ENCODE measurements at places on chromosomes 16 and 17.

DNA sequence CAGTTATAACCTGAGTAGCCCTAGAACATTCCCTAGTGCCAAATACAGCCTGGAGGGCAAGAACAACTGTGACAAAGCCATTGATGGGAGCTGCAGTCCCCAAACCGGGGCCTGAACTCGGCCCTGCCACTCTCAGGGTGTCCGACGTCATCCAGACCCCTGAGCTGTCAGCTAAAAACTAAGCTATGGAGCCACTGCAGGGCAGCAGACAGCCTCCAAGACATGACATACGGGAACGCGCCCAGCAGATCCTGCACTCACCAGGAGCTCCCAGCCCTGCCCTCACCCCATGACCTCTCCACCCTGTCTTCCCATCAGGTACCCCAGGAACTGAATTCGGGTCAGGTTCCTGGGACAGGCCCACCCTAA lies 28.4 kb downstream of the KDM8 start:
- DNase-seq: no peak

DNA sequence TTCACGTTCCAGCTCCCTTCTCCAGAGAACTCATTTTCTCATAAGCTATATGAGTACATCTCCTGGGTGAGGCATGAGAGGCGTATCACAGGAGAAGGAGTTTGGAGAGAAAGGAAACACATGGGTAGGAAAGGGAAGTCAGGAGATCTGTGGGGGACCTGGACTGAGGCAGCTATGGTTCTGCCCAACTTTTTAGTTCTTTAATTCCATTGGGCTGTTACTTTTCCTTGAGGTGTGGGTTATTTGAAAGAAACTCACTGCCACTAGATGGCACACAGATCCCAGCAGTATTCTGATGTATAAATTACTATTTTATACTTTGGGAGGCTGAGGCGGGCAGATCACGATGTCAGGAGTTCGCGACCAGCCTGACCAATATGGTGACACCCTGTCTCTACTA lies 63.6 kb downstream of the NUP93 start:
- no peak for DNase-seq

DNA sequence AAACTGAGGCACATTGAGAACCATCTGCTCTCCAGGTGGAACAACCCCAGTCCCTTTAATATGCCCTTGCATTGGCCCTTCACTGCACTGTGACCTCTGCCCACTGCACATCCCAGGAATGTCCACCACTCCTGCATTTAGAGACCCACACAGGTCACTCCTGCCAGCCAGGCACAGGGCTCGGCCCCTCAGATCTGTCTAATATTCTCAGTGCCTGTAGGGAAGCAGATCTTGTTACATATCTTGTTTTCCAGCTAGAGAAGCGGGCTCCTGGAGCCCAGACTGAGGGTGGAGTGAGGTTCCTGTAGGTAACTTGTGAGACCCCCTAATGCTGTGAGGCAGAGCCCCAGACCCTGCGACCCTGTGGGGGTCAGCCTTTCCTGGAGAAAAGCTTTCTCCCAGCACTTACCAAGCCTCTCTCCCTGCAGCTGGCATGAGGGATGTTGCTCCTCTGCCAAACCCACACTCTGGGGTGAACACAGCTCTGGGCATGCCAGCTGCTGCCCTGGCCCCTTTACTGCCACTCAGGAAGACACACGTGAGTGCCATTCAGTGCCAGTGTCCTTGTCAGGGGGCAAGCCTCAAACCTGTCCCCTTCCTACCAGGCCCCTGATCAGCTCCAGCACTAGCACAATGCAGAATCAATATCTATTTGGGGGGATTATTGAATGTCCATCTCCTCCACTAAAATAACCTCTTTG lies 40.3 kb upstream of the CRHR1 start:
- DNase-seq: no peak

GRCh38 chr17:73710095-73710592 lies 65.9 kb upstream of the SDK2 start:
- peak; percentile 29 for DNase-seq

- DNase-seq: no peak
These were observed 7.1 kb downstream of the NKIRAS2 start for GRCh38 chr17:42026857-42027589.

- no peak for DNase-seq
These were observed 33.0 kb downstream of the KCNJ16 start for GRCh38 chr17:70107904-70108565.

DNA sequence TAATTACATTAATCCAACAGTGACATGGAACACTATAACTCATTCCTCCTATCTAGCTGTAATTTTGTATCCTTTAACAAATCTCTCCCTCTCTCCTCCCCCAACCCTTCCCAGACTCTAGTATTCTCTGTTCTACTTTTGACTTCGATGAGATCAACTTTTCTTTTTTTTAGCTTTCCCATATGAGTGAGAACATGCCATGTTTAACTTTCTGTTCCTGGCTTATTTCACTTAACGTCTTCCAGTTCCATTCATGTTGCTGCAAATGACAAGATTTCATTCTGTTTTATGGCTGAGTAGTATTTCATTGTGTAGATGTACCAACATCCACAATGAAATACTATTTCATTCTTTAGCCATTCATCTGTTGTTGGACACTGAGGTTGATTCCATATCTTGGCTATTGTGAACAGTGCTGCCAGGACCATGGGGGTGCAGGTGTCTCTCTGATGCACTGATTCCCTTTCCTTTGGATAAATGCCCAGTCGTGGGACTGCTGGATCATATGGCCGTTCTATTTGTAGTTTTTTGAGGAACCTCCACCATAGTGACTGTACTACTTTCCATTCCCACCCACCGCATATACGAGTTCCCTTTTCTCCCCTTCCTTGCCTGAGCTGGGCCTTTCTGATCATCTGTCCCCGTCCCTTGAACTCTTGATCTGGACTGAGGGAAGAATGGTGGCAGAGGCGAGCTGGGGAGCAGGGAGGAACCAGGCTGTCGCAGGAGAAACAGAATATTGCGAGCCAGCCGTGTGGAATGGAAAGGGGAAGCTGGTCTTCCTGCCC lies 7.7 kb upstream of the CEP295NL start:
- no peak for DNase-seq

GRCh38 chr17:6162892-6163291 lies 92.7 kb downstream of the WSCD1 start:
- no peak for DNase-seq

- no peak for DNase-seq
These were observed 26.2 kb upstream of the PLCG2 start for GRCh38 chr16:81752876-81753227.

GRCh38 chr16:19094542-19095365 lies 19.0 kb upstream of the ITPRIPL2 start:
- DNase-seq: no peak

GRCh38 chr16:51761001-51761400 lies 609.9 kb upstream of the SALL1 start:
- DNase-seq: no peak

- no peak for DNase-seq
These were observed 10.2 kb downstream of the PITPNM3 start for GRCh38 chr17:6546069-6546718.

DNA sequence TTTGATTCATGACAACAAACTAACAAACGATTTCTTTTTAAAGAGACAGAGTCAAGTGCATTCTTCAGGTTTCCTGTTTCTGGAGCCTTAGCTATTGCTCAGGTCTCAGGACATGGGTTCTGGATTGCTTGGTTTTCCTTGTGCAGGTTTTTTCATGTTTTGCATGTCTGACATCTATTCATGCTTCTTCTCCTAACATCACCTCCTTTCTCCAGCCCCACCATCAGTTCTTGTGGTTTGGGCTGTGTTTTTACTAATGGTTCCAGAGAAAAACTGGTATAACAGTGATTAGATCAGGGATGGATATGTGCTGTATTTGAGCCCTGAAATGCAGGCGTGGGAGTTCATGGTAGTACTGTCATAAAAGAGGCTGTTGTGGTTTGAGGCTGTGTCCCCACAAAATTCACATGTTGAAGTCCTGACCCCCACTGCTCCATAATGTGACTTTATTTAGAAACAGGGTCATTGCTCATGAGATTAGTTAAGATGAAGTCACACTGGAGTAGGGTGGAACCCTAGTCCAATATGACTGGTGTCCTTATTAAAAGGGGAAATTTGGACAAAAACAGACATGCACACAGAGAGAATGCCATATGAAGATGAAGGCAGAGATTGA lies 67.9 kb downstream of the IRX6 start:
- DNase-seq: no peak

- no peak for DNase-seq
These were observed 45.2 kb downstream of the NUP93 start for GRCh38 chr16:56775162-56775561.

- no peak for DNase-seq
These were observed 18.5 kb upstream of the ARHGAP27 start for GRCh38 chr17:45451131-45451530.

DNA sequence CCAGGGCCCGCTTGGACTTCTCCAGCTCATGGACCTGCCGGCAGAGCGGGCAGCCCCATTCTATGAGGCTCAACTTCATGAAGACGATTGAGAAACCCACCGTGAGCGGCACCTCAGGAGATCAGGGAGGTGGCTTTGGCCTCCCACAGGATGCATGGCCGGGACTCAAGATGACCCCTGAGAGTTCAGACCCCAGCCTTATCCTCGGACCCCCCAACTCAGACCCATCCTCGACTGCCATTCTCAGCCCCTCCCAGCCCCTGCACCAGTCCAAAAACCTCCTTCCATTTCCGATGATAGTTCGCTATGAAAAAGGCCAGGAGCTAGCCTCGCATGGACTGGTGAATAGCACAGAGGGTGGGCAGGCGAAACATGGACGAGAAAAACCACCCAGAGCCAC lies 71.0 kb downstream of the NDE1 start:
- no peak for DNase-seq

GRCh38 chr17:20315311-20315710 lies 152.0 kb downstream of the LGALS9B start:
- no peak for DNase-seq

GRCh38 chr16:72561-73548 lies at the start of gene RHBDF1:
Gene RHBDF1 (minus strand): TSS chr16:72631. CDS start chr16:65015, 7,616 bp downstream.
- no peak for DNase-seq

GRCh38 chr16:28184625-28185024 lies 27.1 kb downstream of the XPO6 start:
- no peak for DNase-seq

DNA sequence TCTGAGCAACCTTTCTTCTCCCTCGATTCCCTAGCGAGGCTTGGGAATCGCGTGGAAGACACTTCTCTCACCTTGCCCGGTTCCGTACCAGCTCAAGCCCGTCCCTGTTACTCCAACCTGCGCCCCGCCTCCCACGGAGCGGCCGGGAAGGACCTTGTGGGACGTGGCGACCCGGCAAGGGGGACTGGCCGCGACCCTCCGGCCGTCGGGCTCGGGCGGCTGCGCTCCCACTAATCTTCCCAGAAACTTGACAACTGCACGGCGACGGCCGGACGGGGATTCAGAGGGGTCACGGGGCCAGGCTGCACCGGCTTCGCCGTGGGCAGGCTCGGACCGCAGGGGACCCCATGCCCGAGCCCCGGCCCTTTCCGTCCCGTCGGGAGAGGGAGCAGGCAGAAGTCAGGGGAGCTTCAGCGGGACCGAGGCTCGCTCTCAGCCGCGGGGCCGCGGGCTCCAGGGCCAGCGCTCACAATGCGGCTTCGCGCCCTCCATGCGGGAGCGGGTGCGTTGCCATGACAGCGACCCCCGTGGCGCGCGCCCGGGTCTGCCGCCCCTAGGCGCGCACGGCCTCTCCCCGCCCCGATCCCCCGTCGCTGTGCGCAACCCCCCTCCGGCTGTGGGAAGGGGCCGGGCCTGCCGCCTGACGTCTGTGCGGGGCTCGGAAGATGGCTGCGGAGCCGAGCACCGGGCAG lies at the start of gene SGSM2:
TSS of gene SGSM2 (plus strand) at position 650 of the 692 bp plus-strand sequence. CDS start 188 bp downstream, outside the sequence.
- DNase-seq: peak; percentile 60

GRCh38 chr16:73025151-73025855 lies 22.6 kb downstream of the ZFHX3 start:
- DNase-seq: no peak

GRCh38 chr17:39674702-39675389 lies 6.6 kb downstream of the PNMT start:
- DNase-seq: no peak

DNA sequence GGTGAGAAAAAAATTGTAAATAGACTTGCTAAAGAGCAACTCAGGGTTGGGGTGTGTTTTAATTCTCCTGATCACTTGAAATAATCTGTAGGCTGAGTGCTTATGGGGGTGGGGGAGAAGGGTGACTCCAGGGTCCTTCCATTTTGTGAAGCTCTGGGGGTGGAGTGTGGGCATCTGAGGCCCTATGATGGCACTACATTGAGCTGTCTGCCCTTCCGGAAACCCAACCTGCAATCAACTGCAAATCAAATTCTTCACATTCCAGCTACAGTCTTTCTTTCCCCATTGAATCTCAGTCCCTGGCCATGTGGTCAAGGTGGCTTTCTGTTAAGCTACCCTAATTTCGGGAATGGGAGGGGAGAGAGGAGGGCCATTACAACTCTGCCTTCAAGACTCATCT lies 6.0 kb upstream of the CDC6 start:
- DNase-seq: no peak

- no peak for DNase-seq
These were observed 530.2 kb downstream of the NPIPA7 start for GRCh38 chr16:16909126-16909525.

DNA sequence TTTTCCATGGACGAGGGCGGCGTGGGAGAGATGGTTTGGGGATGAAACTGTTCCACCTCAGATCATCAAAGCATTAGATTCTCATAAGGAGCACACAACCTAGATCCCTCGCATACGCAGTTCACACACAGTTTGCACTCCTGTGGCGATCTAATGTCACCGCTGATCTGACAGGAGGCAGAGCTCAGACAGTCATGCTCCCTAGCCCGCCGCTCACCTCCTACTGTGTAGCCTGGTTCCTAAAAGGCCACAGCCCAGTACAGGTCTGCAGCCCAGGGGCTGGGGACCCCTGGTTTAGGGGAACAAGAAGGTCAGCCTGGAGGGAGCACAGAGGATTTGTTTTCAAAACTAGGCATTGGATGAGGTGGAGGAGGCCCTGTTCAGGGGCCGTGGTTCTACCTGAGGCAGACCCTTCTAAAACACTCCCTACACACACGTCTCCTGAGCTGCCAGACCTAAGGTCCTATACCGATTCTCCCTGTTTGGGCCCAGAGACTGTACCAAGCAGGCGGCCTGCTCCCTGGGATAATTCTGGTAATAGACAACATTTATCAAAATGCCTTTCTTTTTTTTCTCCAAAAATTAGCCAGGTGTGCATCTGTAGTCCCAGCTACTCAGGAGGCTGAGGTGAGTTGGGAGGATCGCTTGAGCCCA lies 38.6 kb downstream of the AXIN2 start:
- no peak for DNase-seq

- no peak for DNase-seq
These were observed 8.9 kb upstream of the TMEM220 start for GRCh38 chr17:10738521-10739258.

GRCh38 chr17:47785538-47786123 lies 36.0 kb downstream of the OSBPL7 start:
- no peak for DNase-seq

DNA sequence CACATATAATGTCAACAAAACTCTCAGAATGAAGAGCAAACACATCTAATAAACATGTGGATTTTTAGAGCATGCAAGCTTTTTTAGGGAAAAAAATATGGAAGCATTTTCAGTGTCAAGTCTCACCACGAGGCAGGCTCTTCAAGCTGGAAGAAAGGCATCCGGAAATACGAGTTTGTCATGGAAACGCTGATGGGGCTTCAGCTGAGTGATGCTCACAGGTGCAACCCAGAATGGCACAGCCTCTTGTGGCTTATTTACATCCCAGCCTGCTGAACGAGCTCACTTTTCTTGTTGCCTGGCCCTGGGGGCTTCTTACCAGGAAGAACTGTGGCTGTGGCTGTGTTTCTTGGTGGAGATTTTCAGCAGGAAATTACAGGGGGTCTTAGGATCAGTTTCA lies 24.1 kb upstream of the DYNLL2 start:
- no peak for DNase-seq
